ENCODE measurements at places on chromosomes 11 and 22.

- DNase-seq: no peak
Observed at GRCh38 chr11:95253141-95253540, 22.1 kb upstream of the SESN3 start.

DNA sequence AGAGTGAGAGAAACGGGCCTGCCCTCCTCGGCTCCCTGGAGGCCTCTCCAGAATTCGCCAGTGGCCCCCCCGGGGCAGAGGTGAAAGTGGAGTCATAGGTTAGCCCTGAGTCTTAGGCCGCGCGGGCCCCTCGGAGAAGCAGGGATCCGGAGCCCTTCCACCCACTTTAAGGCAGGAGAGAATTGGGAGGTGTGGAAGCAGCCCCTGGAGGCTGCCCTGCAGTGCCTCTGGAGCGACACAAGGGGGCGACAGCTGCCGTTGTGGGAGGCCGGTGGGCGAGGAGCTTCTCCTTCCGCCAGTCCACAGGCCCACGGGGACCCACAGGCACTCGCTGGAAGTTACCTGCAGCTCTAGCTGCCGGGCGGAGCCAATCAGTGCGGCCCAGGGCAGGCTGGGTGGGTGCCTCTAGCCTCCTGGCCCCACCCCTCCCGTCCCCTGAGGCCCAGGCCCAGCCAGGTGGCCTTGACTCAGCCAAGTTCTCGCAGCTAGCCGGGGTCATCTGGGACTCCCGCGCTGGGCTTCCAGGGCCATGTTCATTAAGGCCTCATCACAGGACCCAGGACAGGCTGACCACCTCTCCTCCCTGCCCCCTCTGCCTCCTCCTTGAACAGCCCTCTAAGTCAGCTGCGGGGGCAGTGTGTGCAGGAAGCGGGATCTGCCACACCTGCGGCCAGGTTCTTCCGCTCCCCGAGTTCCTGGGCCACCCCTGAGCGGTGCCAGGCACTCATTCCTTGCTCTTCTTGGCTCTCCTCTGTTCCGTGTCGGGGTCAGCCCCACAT, 5.0 kb downstream of the DGKZ start:
- DNase-seq: no peak

DNA sequence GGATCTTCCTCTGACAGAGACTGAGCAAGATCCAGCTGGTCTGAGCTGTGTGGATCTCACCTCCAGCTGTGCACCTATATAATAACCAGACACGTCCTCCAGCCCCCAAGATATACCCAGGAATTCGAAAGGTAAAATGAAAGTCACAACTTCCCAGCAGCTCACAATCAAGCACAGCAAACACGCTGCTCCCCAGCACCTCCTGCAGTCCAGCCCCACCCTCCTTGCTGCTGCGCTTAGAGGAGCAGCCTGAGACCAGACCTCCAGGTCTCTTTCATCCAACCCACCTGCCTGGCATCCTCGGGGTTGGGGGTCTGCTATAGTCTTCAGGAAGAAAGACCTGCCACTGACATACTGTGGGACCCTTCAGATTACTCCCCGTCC, 3.0 kb upstream of the APOL4 start:
- no peak for DNase-seq

DNA sequence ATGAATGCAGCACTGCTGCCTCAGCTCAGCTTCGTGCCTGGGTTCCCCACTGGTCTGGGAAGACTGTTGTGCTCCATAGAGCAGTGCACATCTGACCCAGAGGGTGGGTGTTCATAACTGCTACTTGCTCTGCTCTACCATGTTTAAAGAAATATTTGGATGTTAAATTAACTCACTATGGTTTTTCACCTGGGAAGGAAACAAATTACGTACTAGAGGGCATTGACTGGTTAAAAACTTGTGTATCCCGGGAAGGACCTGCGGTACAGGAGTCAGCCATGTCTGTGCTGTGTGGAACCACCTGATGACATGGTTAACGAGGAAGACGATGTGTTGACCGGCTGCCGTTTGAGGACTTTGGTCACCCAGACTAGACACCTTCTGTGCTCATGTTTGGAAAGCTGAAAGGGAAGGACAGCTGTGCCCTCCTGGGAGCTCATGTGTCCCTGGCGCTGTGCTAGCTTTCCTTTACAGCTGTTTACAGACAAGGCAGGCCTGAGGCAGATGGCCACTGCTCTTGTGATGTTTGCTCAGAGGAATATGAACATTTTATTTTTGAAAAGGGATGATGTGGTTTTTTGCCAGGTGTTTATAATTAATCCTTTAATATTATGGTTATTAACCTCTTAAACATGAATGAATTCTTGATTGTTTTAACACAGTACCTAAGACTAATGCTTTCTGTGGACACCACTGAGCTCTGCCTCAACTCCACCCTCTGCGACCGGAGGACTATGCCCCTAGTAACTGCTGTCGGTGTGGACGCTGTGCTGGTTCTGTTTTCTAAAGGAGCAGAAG, 14.3 kb upstream of the AIFM3 start:
- DNase-seq: no peak

GRCh38 chr11:11534981-11535380, 86.8 kb downstream of the GALNT18 start:
- DNase-seq: no peak

DNA sequence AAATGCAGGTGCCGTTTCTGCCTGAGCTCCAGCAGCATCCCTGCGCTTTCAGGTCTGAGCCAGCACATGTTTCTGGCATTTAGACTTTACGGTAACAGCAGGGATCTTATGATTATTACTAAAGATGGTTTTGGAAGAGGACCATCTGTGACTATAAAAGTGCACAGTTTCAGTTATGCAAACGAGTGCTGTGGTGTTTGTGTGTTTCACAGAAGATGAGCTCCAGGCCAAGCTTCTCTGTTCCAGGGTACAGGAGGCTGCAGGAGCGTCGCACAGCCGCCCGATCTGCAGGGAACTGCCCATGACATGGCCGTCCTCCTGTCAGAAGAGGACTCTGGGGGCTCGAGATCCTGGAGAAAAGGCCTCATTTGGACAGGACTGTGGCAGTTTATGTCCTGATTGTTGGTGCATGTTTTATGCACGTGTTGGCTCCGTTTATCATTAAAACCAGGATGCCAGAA, 297.3 kb downstream of the TBC1D22A start:
- DNase-seq: no peak

- no peak for DNase-seq
Observed at GRCh38 chr11:106853850-106854401, 164.3 kb downstream of the GUCY1A2 start.

DNA sequence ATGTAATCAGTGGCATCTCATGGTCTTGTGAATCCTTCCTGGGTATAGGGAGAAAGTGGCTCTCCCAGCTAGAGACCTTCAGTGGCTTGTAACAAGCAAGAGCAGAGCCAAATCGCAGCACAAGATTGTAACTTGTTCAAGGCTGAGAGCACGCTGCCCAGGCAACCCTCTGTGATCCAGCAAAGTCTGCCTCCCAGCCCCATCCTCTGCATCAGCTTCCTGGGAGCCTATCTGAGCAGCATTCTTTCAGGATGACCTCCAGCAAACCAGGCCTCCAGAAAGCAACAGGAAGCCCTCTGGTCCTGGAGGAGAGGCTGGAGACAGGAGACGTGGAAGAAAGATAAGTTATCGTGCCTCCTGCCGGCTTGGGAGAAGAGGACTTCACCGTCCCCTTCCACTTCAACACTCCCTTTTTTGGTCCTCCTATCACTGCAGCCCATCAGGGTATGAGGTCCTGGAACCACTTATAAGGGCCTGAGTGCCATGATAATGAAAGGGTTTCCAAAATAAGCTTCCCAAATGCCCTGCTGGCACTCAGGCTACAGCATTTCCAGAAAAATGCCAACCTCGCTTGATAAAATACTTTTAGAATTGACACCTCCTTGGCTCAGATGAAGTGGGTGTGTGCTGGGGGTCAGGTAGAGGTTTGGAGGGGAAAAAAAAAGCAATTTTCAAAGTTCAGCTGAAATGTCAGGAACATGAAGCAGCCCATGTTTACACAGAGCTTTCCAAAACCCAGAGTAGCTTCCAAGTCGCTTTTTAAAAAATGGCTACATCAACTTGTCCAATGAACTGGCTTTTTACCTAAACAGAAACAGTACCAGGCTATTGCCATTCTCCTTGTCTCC, 80.2 kb downstream of the PLEKHA7 start:
- no peak for DNase-seq
